Activated T-cell treated with anti-CD3 and anti-CD28 coated beads, Interleukin-2, amount 50 U/mL, for 24 hours (primary cell): ENCODE measurements at places on chromosomes 5 and 9.

DNA sequence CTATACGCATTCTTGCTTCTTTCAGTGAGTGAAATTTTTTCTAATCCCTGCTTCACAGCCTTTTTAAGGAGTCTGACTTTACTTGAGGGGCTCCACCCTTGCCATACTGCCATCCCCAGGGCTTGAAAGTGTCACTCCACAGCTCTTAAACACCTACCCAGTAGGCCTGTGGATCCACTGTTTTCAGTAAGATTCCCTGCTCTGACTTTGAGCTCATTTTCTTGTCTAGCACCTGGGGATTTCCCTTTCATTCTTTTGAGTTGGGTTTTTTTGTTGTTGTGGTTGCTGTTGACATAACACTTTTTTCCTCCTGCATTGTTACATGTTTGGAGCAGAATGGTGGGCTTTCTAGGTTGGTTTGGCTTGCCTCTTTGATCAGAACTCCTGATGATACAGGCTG is 23.6 kb downstream of the SREK1IP1 start:
- DNase-seq = no peak

DNA sequence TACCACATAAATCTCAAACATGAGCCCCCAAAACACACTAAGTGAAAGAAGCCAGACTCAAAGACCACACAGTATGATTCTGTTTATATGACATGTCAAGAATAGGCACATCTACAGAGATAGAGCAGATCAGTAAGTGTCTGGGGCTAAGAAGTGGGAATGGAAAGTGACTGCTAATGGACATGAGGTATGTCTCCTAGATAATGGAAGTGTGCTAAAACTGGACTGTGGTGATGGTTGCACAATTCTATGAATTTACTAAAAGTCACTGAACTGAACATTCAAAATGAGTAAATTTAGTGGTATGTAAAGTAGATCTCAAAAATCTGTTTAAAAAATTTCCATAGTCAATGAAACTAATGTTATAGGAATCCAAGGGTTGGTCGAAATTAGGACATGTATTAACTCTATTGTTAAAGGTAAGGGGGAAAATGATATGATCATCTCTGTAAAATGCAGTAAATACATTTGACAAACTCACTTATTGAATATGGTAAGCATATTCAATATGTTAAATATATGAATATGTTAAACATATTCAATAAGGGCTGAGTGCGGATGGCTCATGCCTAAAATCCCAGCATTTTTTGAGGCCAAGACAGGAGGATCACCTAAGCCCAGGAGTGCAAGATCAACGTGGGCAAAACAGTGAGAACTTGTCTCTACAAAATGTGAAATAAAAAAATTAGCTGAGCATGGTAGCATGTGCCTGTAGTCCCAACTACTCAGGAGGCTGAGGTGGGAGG is 51.7 kb downstream of the NUP155 start:
- DNase-seq = no peak

- no peak for DNase-seq
Measured at GRCh38 chr5:158789441-158789840, 310.3 kb downstream of the EBF1 start.

DNA sequence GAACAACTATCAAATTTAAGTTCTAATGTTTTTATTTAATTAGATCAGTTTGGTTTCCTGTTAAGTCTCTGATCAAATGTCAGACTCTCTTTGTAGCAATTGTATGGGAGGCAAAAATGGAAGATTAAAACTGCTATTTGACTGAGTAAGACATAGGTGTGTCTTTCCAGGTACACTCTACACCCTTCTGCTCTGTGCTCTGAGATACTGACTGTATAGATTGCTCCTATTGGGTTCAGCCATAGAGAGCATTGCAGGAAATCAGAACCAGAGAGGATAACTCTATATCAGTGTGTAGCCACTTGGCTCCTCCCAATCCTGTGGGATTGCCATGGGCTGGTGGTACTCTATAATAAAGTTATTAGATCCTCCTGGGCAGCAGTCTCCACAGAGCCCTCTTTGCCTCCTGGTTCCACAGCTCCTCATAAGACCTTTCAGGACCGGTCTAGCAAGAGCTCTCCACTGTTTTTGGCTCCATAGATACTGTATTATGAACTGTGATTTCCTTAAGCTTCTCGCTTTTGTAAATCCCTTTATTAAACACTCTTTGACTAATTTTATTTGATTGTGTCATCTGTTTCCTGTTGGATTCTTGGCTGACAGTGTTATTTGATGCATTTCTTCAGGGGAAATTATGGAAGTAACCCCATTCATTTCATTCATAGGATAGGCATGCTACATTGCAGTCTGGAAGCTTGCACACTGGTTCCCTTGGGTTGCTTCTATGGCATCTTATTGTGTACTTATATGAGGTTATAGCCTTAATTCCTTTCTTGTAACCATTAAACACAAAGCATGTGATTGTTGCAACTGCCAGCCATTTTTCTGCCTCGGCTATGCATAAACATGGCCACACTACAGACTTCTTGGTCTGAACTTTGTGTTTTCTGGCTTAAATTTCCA is 115.6 kb downstream of the VCAN start:
- no peak for DNase-seq

DNA sequence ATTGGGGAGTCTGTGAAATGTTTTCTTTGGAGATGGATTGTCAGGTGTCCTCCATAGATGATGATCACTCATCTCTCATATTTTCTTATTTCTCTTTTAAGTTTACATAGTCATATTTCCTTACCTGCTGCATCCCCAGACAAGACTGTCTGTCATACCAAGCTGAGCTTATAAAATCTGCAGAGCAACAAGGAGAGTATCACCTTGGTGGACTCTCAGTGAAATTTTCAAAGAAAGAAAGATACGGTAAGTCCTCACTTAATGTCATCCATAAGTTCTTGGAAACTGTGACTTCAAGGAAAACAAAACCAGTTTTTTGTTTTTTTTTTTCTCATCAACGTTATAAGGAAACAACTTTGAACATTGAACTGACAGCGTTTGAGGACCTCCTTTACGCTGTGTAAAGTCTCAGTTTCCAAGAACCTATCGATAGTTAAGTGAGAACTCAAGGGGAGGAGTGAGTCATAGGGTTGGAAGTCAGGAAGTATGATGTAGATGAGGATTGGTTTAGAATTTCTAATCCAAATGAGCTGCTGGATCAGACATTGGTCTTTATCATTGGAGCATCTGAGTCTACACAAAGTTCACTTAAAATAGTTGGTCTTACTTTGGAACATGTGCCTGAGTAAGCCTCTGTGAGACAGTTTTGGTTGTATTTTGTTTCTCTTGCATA is 45.5 kb downstream of the SPIN1 start:
- DNase-seq = no peak

DNA sequence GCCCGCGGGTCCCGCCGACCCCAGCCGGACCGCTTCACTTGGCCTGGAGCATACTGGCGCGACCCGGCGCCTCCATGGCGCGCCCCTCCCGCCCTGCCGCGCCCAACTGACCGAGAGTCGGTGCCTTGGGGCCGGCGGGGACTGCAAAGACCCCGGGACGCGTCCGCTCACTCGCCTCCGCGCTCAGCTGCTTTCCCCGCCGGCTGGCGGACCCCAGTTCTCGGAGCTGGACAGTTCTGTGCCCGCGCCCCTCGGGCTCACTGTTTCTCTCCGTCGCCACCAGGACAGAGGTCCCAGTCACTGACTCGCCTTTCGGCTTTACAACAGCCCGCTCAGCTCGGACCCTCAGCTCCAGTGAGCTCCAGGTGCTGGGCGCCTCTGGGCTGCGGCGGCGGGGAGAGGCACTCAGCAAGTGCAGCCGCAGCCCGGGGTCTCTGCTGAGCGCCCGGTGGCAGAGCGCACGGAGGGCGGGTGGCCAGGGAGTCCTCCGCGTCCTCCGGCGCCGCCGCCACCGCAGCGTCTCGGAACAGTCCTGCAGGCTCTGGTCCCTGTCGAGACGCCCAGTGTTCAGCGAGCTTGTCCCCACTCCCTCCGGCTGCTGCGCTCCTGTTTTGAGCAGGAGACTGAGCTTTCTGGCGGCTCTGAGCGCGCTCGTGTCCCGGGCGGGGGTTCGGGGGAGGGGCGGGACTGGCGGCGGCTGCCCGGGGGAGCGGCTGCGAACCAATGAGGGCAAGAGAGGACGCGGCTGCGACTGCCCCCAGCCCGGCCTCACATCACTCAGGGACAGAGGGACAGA is at the start of gene SMIM32:
SMIM32 (minus strand) TSS at position 637 of the 796 bp plus-strand sequence. CDS start 638 bp downstream, outside the sequence.
- no peak for DNase-seq

DNA sequence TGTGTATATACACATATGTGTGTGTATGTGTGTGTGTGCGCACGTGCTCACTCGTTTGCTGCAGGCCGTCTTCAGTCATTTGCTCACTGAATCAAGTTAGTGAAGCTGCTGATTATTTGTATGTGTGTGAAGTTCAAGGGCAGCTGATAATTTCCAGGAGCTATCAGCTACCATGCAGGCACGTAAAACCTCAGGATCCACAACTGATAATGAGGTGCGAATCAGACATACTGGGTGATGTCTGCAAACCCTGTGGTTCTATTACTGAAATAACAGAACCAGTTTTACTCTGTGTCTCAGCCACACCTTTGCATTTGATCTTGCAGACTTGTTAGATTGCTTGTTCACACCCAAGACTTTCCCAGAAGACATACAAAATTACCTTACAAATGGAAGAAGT is 257.6 kb downstream of the TAF11L14 start:
- DNase-seq = no peak

DNA sequence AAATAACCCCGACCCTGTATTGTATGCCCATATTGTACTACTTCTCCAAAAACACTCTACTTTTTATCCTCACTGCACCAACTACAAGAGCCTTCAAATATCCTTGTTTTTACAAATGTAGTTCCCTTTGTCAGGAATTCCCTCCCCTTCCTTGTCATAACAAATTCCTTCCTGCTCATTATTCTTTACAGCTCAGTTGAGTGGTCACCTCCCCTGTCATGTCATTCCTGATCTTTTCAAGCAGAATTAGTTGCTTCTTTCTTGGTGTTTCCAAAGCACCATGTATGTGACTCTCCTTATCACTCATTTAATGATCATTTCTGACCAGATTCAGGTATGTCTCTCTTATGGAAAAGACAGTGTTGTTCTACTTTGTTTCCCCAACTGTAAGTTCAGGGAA is 194.2 kb upstream of the SMC2 start:
- DNase-seq = no peak

- no peak for DNase-seq
Measured at GRCh38 chr5:81906086-81906485, 65.7 kb upstream of the ATG10 start.

DNA sequence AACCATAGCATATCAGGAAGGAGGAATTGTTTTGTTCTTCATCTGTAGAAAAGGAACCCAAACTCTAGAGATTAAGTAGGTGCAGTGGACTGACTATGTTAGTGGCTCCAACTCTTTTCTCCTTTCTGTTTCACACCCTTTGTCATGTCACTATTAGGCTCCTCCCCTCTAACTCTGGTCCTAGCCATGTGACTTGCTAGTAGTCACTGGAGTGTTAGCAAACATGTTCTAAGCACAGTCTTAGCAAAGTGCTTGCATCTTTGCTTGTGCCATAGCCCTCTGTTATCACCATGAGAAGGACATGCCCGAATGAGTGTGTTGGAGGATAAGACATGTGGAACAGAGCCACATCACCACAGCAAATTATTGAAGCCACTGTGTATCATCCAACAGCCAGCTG is 55.4 kb upstream of the PPP3R2 start:
- DNase-seq = no peak

- DNase-seq = no peak
Measured at GRCh38 chr5:157518963-157519362, 56.6 kb downstream of the ADAM19 start.

- DNase-seq = no peak
Measured at GRCh38 chr5:69237877-69238276, 3.2 kb downstream of the CDK7 start.

- no peak for DNase-seq
Measured at GRCh38 chr9:32218100-32218767, 166.2 kb upstream of the ACO1 start.

DNA sequence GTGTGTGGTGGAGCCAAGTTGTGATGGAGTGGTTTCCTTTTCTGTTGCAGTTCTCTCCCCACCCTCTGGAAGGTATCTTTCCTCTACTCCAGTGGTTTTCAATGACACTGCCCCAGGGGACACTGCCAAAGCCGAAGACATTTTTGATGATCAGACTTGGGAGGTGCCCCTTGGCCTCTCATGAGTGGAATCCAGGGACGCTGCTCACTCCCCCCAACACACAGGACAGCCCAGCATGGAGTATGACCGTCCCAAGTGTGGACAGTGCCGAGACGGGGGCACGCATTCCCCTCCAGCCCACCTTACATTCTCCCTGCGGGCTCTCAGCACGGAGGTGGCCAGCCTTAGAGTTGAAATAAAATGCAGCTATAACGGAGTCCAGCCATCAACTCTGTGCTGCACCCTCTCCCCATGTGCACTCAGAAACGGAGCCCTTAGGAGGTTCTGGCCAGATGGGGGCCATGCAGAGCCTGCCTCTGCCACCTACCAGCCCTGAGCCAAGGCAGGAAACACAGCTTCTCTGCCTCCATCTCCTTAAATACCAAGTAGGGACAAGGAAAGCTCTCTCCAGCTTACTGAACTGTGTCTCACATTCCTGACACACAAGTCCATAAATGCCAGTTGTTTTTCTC is 150.8 kb downstream of the ROR2 start:
- DNase-seq = no peak

GRCh38 chr5:62306896-62307689 is 1.1 kb downstream of the KIF2A start:
- DNase-seq = peak; percentile 73

GRCh38 chr9:130478152-130478551 is 33.4 kb downstream of the ASS1 start:
- no peak for DNase-seq

DNA sequence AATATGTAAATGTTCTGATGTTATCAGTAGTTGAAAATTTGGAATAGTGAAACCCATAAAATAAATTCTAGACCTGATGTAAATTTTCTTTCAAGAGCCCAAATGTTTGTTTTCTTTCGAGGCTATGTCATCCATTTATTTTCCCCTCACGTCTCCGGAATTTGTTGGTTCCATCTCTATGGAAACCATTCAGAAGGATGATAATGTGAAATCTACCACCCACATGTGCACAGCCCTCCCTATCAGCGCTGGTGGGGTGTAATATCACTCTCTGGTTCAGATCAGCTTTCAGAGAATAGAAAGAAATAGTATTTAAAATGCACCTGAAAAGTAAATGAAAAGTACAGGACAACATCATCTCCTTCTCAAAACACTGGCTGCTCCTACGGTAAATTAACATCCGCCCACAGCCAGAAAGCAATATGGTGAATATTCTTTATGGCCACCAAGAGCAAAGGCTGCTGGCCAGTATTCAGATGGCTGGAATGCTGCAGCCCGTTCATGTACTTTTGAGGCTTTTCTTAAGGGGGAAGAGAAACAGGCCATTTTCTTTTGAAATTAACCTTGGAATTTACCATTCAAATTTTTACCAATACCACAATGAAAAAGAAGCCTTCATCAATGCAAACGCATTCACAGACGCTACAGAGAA is 28.5 kb downstream of the GLDC start:
- no peak for DNase-seq

GRCh38 chr5:107456281-107456715 is 214.4 kb downstream of the EFNA5 start:
- no peak for DNase-seq
